ENCODE measurements at places on chromosomes 2 and 18.
A peak's percentile ranks its signal among the peaks of the same experiment; 100 is the strongest.

DNA sequence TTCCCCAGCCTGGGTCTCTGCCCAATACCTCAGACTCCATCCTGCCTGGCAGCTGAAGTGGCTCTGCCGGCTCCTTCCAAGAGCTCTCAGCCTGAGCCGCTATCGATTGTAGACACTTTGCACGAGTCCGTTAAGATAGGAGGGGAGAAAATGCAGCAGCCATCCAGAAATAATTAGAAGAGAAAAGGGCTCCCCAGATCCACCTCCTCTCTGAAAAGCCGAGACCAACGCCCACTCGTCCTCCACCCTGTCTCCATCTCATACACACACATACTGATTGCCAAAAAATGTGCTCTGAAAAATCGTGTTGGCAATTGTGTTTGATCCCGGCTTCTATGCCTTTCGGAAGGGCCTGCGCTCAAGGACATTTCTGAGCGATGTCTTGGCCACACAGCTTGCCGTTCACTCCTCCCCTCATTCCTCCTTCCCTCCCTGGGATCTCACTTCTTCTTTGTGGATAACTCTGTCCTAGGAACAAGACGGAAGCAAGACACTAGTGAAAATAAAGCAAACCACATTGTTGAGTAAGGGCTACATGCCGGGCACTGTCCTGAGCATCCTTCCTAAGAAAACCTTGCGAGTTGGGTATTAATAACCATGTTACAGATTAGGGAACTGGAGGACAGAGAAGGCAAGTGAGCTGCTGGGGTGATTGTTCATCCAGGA lies 372.8 kb upstream of the MYT1L start:
- DNase-seq, result no peak

- no peak for DNase-seq
Measured at GRCh38 chr2:69075486-69075885, 62.5 kb downstream of the ANTXR1 start.

DNA sequence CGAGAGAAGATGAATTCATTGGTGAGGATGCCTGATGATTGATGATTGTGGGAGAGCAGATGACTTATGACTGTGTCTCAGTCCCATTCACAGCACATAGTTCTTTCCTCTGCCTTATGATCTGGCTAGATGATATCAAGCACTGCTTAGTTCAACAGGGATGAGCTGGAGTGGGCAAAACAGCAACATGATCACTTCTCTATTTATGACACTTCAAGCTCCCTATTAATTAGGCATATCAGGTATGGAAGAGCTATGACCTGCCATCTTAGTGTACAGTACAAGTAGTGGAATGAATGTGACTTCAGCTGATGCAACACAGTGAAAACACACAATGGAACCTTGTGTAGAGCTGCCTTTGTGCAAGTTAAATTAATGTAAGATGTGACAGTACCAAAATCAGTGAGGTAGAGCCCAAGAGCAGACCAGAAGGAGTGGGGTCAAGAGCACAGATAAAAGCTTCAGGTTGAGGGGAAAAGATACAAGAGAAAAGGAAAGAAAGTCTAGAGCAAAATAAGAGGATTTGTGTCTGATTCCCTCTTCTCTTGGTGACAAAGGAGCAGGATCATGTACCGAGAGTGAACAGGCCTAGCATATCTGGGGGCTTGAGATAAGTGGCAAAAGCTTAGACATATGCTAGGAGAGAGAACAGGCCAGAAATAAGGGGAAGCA lies 93.0 kb upstream of the MYO3B start:
- DNase-seq, result no peak

DNA sequence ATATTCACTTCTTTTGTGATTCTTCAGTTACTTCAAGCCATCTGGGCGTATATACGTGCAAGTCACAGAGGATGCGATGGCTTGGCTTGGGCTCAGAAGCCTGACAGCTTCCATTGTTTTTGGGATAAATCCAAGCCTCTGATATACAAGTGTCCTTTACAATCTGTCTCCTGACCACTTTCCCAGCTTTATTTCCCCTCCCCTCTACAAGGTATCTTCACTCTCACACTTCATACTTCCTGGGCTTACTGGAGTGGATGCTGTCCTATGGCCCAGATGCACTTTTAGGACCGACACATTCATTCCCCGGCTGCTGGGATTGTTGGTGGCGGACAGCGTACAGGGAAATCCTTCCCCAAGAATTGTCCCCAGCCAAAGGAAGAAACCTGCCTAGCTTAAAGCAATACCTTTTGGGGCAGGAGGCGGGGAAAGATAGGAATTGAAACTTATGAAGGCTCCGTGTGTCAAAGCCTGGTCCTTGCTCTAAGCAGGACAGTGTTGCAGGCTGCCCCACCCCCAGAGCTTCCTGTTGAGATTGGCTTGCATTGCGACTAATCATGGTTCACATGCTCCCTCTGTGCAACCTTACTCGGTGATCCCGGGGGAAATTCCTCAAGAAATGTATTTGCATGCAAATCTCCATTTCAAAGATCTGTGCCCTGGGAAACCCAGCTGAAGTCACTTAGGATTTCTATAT lies 802.9 kb upstream of the ID2 start:
- DNase-seq, result no peak

- no peak for DNase-seq
Measured at GRCh38 chr2:207905546-207905945, 119.8 kb downstream of the PLEKHM3 start.

- no peak for DNase-seq
Measured at GRCh38 chr2:177519534-177520115, 127.1 kb downstream of the AGPS start.

DNA sequence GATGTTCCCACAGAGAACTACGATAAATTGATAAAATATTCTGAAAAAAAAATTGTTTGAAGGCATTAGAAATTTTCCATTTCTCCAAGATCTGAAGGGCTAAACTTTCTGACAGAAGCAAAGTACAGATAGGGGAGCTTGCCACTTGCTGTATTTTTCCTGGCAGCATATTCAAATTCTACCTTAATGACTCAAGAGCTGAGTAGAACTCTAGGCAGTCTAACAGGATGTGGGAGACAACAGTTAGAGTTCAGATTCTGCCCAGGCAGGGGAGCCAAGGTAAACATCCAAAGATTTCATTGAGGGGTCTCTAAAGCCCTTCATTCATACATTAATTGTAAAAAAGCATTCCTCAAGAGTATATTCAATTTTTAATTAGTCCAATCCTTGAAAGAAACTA lies 46.0 kb upstream of the RIT2 start:
- no peak for DNase-seq

- peak; percentile 57 for DNase-seq
Measured at GRCh38 chr2:162967147-162967546, 128.6 kb upstream of the KCNH7 start.

GRCh38 chr2:8877332-8877731 lies 39.9 kb upstream of the KIDINS220 start:
- no peak for DNase-seq

DNA sequence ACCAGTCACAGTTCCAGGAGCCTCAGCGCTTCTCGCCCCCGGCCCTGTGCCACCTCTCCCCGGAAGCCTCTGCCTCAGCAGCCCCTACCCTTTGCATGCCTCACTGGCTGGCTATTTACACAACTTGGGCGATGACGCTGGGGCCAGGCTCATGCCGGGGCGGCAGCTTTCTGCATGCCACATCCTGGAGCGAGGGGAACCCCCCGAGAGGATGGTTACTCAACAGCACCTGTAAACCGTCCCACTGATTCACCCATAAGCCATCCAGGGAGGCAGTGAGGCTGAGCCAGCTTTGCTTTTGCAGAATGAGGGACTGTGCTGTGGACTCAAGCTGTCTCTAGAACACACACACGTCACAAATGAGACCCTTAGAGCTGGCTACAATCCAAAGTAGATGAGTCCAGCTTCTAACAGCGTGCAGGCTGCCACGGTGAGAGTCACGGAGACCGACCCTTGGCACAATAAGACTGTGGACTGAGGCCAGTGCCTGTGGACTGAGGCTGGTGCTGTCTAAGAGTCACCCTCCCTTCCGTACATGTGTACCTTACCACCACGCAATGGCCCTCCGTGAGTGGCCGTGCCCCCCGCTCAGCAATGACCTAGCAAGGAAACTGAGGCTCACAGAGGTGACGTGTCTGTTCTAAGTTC lies 45.6 kb upstream of the ODC1 start:
- no peak for DNase-seq

DNA sequence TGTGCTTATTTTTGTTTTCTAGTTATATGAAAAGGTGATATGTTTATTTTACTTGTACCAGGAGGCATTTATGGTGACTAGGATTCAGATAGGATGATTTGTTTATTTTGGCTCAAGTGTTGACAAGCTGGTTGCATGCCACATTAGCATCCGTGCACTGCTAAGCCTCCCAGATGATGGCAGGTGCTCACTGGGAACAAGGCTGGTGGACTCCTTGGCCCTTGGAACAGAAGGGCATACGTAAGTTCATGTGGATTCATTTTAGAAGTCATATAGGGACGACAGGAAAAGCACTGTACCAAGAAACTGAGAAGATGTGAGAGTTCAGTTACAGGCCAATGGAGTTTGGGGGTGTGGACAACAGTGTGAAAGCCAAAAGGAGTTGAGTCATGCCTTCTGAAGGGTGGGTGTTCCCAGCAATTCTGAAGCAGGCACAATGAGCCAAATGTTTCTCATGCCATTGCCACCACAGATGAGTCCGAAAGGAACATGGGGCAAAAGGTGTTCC lies 166.2 kb downstream of the PHLPP1 start:
- no peak for DNase-seq

- DNase-seq, result no peak
Measured at GRCh38 chr2:200770847-200771246, 40.9 kb upstream of the BZW1 start.

GRCh38 chr18:22831441-22831904 lies 101.7 kb upstream of the RBBP8 start:
- DNase-seq, result no peak

DNA sequence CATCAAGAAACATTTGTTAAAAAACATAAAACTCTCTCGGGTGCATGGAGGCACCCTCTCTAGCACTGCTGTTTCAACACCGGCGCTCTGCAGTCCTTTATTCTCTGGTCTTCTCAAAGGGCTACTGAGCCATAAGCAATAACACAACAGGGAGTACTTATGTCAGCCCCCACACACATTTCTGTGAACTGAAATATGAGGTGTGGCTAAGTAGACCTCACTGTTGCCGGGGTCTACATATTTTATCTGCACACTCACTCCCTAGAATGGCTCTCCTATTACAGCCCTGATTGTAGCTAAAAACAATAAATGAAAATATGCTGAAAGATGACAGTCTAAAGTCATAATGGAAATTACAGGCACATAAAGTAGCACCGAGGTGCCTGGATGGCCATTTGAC lies 235.1 kb downstream of the GRB14 start:
- DNase-seq, result no peak

DNA sequence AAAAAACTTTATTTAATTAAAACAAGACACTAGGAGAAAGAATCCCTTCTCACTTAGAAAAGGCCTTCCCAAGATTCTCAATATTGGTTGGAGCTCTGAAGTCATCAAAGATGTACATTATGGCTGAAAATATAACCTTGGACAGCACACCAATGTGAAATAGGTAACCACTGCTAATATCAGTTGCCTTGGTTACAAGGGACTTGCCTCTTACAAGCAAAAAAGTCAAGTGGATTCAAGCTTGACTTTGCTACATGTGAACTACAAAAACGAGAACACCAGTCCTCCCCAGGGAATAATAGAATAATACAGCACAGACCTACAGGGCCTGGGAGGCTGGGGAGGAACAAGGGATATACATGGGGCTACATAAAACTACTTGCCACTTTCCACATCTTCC lies 46.1 kb downstream of the NABP1 start:
- no peak for DNase-seq

DNA sequence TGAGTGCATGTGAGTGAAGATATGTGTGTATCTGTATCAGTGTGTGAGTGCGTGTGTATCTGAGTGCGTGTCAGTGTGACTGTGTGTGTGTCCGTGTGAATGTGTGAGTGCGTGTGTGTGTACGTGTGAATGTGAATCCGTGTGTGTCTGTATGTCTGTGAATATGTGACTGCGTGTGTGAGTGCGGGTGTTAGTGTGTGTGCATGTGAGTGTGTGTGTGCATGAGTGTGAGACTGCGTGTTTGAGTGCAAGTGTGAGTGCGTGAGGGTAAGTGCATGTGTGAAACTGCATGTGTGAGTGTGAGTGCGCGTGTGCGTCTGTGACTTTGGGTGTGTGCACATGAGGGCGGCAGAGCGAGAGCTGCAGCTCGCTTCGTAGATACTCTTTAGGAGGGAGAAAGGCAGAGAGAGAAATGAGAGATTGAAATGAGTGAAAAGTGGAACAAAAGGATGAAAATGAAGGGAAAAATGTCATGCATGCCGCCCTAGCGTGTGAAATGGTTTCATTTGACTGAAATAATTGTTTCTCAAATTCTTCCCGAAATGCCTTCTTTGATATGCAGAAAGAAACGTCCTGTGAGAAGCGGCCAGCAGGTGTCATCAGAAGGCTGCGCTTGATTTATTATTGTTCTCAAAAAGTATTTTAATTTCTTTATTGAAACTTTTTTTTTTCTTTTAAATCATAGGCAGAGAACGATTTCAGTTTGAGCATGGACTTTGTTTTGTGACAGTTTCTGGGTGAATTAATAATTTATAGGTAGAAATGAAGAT lies 25.6 kb downstream of the ZNF407 start:
- peak; percentile 8 for DNase-seq

DNA sequence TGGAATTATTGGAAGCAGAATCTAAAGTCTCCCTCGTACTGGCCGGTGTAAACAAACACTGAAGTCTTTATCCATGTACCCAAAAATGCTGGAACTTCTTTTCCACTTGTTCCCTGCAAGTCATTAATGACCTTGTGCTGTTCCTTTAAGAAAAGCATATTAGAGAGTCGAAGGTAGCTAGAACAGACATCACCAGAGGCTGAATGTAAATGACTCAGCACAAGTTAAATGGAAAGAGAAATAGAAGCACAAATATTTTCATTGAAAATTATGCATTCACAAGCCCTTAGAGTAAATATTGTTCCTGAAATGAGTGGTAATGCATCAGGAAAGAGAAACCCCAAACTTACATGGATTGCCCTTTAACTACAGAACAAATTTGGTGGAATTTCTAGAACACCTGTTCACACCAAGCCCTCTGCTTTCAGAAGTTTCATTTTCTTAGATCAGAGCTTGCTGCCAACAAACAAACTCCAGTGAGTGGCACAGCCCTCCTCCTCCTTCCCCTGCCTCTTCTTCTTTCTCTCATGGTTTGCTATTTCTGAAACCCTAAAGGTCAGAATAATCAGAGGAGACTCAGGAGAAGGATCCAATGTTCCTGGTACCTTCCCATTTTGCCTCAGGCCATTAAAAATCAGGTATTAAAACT lies 264.3 kb downstream of the TXNL1 start:
- DNase-seq, result no peak

DNA sequence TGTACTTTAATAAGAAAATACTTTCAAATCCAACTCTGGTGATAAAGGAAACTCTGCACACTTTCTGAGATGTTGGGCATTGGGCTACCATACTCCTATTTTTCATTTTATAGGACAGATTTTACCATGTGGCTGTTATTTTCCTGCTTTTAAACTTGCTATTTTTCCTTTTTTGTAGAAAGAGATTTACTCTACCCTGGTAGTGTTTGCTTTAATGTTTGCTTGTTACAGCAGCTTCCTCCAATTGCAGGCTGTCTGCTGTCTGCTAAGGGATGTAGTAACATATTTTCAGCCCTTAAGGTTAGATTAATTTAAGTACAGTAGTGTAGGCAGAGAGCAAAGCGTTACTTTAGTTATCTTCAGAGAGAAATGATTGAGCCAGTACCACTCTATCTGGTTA lies 38.6 kb downstream of the MARCHF7 start:
- DNase-seq, result no peak

Measured in cerebellar cortex (tissue), 1 donor.